ENCODE measurements at places on chromosomes 12 and 14.

DNA sequence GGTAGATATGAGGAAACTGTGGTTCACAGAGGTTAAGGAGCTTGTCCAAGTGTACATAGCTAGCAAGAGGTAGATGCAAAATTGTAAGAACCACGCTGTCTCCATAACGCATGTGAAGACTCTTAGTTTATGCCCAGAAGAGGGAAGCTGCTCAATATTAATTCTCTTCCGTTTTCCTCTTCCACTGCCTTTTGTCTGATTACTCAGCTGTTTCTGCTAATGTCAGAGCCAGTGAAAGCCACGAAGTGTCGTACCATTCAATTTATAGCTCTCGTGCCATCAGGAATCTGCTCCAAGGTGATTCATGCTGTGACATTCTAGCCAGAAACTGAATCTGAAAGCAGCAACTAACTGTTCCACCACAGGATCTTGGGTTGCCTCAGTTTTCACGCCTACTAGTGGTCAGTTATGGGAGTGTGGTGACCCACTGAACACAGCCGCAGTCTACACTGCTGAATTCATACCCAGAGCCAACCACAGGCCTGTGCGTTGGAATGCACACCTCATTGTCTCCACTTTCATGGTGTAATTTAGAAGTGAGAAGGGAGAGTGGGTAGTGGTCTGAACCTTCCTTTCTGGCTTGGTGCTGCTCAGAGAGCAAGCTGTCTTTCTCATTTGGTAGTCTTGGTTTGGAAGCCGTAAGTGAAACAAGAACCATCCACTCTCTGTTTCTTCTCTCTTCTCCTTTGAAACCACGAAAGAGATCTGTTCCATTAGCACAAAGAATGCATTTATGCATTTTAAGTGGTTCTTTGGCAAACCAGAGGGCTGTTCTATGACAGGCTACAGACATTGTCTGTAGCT lies 74.2 kb upstream of the NAP1L1 start:
- no peak for DNase-seq

GRCh38 chr14:75234173-75235115 lies 44.2 kb upstream of the FOS start:
- no peak for DNase-seq

GRCh38 chr12:607541-608001 lies 55.7 kb downstream of the NINJ2 start:
- no peak for DNase-seq

DNA sequence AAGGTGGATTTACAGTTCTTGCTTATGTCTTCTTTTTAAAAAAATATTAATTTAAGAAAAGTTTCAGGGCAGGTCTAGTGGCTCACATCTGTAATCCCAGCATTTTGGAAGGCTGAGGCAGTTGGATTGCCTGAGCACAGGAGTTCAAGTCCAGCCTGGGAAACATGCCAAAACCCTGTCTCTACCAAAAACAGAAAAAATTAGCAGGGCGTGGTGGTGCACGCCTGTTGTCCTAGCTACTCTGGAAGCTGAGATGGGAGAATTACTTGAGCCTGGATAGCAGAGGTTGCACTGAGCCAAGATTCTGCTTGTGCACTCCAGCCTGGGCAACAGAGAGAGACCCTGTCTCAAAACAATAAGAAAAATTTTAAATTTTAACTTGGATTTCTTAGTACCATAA lies 5.4 kb upstream of the TAS2R46 start:
- no peak for DNase-seq

DNA sequence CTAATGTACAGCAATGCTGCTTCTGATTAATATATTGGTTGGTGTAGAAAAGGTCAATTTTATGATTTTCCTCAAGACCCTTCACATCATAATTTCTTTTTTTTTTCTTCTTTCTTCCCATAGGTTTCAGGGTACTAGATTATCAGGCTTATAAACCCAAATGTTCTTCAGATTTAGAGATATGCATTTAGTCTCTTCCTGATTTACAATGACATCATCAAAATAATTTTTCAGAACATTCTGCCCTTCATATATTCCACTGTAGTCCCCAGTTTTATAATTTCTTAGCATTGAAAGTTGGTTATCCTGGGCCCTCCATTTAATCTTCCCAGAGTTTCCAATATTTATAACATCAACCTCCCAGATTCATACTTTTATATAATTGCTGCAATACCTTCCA lies 226.7 kb upstream of the LRFN5 start:
- no peak for DNase-seq

GRCh38 chr12:62654326-62655241 lies 188.0 kb downstream of the MON2 start:
- no peak for DNase-seq
